Fibroblast of the conjunctiva (primary cell): ENCODE measurements at places on chromosomes 2 and 18.

DNA sequence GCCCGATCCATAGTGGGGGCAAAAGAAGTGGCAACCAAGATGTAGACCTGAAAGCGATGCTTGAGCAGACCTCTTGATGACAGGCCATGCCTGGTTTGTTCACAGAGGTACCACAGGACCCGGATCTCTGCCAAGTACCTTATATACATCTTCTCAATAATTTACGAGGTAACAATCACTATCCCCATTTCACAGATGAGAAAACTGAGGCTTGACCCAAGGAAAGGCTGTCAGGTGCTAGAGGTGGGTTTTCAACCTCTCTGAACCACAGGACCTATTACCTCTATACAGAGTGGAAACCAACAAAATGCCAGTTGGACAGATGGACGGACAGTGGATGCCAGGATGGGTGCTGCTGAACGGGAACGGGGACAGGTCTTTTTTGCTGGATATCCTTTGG is 13.8 kb upstream of the DIS3L2 start:
- no peak for DNase-seq

DNA sequence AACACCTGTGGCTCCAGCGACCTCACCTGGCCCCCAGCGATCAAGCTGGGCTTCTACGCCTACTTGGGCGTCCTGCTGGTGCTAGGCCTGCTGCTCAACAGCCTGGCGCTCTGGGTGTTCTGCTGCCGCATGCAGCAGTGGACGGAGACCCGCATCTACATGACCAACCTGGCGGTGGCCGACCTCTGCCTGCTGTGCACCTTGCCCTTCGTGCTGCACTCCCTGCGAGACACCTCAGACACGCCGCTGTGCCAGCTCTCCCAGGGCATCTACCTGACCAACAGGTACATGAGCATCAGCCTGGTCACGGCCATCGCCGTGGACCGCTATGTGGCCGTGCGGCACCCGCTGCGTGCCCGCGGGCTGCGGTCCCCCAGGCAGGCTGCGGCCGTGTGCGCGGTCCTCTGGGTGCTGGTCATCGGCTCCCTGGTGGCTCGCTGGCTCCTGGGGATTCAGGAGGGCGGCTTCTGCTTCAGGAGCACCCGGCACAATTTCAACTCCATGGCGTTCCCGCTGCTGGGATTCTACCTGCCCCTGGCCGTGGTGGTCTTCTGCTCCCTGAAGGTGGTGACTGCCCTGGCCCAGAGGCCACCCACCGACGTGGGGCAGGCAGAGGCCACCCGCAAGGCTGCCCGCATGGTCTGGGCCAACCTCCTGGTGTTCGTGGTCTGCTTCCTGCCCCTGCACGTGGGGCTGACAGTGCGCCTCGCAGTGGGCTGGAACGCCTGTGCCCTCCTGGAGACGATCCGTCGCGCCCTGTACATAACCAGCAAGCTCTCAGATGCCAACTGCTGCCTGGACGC is 4.9 kb downstream of the GPR35 start:
- DNase-seq = no peak

DNA sequence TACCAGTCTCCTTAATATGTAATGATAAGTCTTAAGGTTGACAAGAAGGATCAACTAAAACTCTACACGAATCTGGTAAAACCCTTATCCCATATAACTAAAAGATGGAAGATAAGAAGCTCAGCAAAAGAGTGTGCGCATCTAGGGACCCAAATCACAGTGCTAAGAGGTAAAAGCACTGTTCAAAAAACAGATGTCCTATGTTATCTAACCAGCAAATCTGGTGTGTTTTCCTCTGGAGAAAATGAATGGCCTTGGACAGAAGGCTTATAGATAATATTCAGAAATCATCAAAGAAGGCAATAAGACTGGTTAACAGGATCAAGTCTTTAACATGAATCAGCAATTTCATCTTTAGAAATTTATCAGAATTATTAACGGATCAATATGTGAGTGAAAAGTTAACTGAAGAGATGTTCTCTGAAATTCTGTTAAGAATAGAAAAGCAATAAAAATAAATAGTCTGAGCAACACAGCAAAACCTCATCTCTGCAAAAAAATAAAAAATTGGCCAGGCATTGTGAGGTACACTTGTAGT is 47.1 kb downstream of the RPRD1A start:
- no peak for DNase-seq

GRCh38 chr2:236883819-236884218 is 201.9 kb upstream of the COPS8 start:
- DNase-seq = no peak

DNA sequence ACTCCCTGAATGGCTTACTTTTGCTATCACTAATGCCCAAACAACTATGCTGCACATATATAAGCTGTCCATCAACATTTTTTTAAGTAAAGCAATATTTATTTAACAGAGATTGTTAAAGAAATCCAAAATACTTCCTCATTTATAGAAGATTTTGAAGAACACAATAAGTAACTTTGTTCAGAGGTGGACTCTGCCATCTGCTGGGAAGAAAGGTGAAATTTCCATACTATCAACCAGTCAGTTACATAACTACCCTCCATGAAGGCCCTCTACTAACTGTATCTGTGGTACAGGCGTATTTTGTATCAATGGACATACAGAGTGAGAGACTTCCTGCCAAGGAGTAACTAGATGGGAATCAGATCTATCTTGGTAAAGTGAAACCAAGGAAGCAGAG is 106.0 kb downstream of the DTNB start:
- DNase-seq = no peak

DNA sequence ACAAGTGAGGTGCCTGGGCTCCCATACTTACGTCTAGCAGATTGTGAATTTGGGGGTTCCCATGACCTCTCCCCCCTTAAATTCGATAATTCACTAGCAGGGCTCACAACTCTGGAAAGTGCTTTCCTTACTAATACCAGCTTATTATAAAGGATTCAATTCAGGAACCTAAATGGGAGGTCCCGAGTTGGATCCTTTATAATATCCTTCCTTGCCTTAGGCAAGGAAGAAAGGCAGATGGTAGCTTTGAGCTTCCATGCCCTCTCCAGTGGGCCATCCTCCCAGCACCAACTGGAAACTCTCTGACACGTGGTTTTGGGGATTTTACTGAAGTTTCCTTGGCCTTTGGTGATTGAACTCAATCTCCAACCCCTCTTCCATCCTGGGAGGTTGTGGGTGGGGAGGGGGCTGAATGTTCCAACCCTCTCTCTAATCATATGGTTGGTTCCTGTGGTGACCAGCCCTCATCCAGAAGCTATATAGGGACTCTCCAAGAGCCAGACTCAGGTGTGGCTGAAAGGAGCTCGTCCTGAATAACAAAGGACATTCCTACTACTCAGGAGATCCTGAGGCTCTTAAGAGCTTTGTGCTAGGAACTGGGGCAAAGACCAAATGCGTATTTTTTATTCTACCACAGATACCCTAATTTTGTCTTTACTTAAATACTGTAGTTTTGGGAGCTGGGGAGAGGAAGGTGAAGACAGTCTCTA is 62.2 kb downstream of the HAUS1 start:
- no peak for DNase-seq

DNA sequence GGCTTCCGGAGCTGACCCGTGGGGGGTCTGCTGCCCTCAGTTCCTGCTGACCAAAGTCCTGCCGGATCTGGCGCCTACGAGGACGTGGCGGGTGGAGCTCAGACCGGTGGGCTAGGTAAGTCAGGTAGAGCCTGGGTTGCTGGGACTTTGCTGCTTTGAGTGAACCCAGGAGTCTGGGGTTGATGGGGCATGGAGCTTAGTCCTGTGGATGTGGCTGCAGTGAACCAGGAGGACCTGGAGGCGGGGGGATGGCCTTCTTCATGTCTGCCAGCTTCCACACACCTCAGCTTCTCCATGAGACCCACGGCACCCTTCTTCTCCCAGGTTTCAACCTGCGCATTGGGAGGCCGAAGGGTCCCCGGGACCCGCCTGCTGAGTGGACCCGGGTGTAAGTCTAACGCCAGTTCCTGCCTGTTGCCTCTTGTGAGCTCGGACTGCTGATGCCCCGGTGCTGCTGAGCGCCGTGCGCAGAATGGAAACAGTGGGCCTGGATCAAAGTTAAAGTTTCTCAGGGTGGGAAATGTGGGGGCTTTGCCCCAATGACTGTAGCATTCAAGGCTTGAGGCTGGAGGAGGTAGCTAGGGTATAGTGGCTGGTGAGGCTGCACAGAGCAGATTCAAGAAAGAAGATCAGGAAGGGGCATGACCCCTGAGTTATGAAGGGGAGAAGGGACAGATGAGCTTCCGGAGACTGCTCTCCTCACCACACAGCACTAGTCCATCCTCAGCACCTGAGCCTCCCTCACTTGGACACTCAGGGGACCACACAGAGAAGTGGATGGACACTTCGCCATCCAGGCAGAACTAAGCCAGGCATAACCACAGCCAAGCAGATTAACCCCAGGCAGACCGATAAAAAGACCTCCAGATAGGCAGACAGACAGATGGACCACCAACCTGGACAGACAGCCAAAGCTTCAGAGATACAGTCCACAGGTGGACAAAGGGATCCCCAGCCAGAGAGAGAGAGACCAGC is 17.3 kb downstream of the PTPN18 start:
- DNase-seq = no peak

- no peak for DNase-seq
These were observed 405.3 kb downstream of the LPIN1 start for GRCh38 chr2:12151716-12152115.

GRCh38 chr2:96205888-96206287 is 2.7 kb downstream of the STARD7 start:
- peak; percentile 32 for DNase-seq

- no peak for DNase-seq
These were observed 7.7 kb upstream of the MARCHF4 start for GRCh38 chr2:216379977-216380376.

- DNase-seq = peak; percentile 37
These were observed 123.9 kb upstream of the CD302 start for GRCh38 chr2:159921752-159922404.
